Activated naive CD4-positive, alpha-beta T cell treated with anti-CD3 and anti-CD28 coated beads, Interleukin-2, amount 10 ng/mL, durations not matched to agents 5 hours and 36 hours (primary cell): ENCODE measurements at places on chromosomes 13 and 19. TPM values are rescaled to one million over a fixed set of nuclear protein-coding genes. Genes with fewer than 3 reads are reported as not detected.

The SEMA6B gene
- total RNA-seq = not detected

The PLPPR3 gene
- not detected for total RNA-seq

The IRGC gene
- total RNA-seq = not detected

The DNM2 gene
- total RNA-seq = 262 TPM

The ZBTB45 gene
- 16.1 TPM for total RNA-seq

The IZUMO2 gene
- not detected for total RNA-seq

The MBD3L2 gene
- not detected for total RNA-seq

The PCDH20 gene
- total RNA-seq = not detected

The SPRY2 gene
- total RNA-seq = not detected

The SHISA7 gene
- total RNA-seq = not detected

The PALM3 gene
- not detected for total RNA-seq

The CGB2 gene
- total RNA-seq = not detected

The NCR1 gene
- total RNA-seq = 0.35 TPM

The TMEM272 gene
- total RNA-seq = 3.2 TPM

The C19orf73 gene
- total RNA-seq = 1.6 TPM

The TGFBR3L gene
- total RNA-seq = 2.1 TPM

The ZNF134 gene
- 20.5 TPM for total RNA-seq

The RGCC gene
- 43.3 TPM for total RNA-seq

The ZNF256 gene
- total RNA-seq = 9.3 TPM

The FCHO1 gene
- total RNA-seq = 87.2 TPM

The ZNF71 gene
- 6.2 TPM for total RNA-seq

The RCBTB2 gene
- total RNA-seq = 19.7 TPM

The SPACA4 gene
- not detected for total RNA-seq

The LILRA1 gene
- total RNA-seq = not detected

The TRPM4 gene
- total RNA-seq = not detected

The ATP4B gene
- total RNA-seq = not detected

The MPV17L2 gene
- total RNA-seq = 4.8 TPM

The CHST8 gene
- total RNA-seq = not detected

The RDH8 gene
- total RNA-seq = not detected

The LILRB1 gene
- 0.10 TPM for total RNA-seq

The PLIN4 gene
- not detected for total RNA-seq

The SAFB2 gene
- 82.8 TPM for total RNA-seq

The CYP4F11 gene
- total RNA-seq = not detected
